Stimulated activated CD4-positive, alpha-beta T cell treated with anti-CD3 and anti-CD28 coated beads, Interleukin-4, amount 100 ng/mL, for 4 hours (primary cell): ENCODE measurements at places on chromosomes 3 and 15.
A peak's percentile ranks its signal among the peaks of the same experiment; 100 is the strongest.

GRCh38 chr3:187014417-187014864 is 84.1 kb downstream of the ST6GAL1 start:
- no peak for DNase-seq

DNA sequence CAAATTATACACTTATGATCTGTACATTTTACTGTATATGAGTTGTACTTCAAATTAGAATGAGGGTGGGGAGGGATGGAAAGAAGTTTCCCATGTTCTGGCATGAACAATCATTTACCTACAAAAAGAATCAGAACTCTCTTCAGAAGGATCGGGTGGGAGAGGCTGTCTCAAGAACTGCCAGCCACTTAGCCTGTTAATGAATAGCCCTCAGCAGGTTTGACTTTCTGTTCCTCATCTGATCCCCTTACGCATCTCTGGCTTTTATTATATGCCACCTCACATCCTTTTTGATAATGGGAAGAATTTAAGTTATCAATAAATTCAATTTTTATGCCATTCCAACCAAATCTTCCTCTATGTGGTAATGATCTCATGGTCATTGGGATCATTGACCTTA is 168.3 kb upstream of the TGFBR2 start:
- DNase-seq = no peak

- no peak for DNase-seq
These were observed 3.7 kb upstream of the LSG1 start for GRCh38 chr3:194675680-194676079.

DNA sequence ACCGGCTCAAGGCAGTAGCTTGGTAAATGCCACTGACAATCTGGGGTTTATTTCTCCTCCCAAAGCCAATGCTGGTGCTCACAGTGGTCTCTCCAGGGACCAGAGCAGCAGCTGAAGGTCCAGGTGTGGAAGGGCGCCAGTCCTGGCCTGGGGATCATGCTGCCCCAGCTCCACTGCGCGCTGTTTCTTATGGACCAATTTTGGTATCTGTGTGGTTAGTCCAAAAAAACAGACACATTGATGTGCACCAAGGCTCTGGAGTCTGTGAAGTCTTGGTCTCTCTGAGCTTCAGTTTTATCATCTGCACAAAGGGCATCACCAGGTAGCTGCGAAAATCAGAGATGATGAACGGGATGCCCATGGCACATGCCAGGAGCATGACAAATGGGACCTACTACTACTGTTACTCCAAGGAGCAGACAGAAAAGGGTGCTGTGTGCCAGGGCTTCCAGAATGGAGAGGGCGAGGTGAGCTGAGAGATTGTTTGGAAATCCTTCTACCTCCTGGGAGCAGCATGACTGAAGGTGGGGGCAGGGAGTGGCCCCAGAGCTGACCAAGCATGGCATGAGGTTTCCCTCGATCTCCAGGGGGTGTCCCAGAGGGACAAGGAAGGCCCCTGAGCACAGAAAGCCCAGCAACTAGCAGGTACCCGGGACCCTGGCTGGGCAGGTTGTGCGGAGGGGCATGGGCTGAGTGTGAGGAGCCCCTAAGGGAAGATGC is 134.3 kb upstream of the PRR20G start:
- no peak for DNase-seq

GRCh38 chr3:52245322-52246263 is at the start of gene PPM1M:
Gene PPM1M (plus strand): TSS chr3:52245759. CDS start chr3:52245825, 66 bp downstream.
- DNase-seq = peak; percentile 37

GRCh38 chr15:45634432-45635190 is at the start of gene SQOR:
Gene SQOR (plus strand): TSS chr15:45635029. CDS start chr15:45658924, 23,895 bp downstream.
- peak; percentile 62 for DNase-seq

DNA sequence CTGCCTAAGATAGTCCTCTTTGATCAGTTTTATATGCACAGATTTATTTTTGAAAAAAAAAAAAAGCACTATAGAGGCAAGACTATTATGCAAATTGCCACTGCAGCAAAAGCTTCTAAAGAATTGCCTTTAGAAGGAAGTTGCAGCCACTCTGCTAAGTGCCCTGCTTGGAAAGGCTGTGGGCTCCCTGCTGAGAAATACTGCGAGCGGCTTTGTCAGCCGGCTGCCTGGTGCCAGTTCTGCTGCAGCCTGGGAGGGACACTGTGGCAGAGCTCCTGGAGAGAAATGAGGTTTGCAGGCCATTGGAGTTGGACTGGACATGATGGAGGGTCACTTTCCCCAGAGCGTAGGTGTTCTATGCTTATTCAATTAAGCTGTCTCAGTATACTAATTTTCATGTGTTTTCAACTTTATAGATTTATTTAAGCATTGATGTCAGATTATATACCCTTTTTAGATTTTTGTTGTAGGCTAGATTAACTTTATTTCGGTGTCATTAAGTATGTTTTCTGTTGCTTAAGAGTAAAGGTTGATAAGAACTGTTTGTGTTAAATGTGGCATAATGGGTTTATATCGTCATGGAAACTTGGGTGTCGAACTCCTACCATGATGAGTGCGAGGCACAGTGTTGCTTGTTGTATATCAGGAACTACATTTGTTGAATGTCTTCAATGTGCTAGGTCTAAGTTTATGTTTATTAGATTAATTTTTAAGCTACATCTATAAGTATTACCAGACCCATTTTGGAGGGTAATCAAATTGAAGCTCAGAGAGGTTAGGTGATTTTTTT is 6.6 kb downstream of the MAP2K5 start:
- DNase-seq = no peak

- no peak for DNase-seq
These were observed 41.7 kb downstream of the ARPP21 start for GRCh38 chr3:35680866-35681650.

- DNase-seq = peak; percentile 69
These were observed 54.4 kb downstream of the FEZF2 start for GRCh38 chr3:62318752-62319569.

DNA sequence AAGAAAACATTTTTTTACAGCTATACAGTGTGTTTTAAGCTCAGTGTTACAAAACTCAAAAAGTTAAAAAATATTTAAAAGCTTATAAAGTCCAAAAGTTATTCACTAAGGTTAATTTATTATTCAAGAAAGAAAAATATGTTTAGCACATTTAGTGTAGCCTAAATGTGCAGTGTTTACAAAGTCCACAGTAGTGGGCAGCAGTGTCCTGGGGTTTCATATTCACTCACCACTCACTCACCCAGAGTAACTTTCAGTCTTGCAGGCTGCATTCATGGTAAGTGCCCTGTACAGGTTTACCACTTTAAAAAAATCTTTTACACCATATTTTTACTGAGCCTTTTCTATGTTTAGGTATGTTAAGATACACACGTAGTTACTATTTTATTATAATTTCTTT is 300.2 kb upstream of the TRIM42 start:
- no peak for DNase-seq

DNA sequence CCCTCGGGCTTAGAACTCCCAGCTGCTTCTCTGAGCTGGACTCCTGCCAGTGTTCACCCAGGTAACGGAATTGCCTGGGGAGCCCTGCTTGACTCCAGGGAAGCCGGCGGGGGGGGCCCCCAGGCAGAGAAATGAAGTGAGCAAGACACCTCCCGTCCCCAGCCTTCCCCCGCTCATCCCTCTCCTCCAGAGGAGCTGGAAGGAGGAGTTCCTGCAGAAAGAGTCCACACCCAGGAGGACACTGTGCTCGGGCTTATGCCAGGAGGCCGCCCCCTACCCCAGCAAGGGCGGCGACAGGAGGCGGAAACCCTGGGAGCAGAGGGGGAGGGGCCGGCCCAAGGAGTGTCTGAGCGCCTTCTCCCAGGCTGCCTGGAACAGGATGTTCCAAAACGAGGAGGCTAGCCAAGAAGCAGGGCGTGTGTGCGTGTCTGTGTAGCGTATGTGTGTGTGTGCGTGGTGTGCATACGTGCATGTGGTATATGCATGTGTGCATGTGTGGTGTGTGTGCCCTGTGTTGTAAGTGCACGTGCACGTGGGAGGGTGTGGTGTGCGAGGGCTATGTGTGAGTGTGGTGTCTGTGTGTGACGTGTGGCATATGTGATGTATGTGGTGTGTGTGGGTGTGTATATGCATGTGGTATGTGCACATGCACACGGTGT is 511.3 kb downstream of the SHQ1 start:
- DNase-seq = no peak

- no peak for DNase-seq
These were observed 29.5 kb downstream of the DNAH1 start for GRCh38 chr3:52345521-52346109.

DNA sequence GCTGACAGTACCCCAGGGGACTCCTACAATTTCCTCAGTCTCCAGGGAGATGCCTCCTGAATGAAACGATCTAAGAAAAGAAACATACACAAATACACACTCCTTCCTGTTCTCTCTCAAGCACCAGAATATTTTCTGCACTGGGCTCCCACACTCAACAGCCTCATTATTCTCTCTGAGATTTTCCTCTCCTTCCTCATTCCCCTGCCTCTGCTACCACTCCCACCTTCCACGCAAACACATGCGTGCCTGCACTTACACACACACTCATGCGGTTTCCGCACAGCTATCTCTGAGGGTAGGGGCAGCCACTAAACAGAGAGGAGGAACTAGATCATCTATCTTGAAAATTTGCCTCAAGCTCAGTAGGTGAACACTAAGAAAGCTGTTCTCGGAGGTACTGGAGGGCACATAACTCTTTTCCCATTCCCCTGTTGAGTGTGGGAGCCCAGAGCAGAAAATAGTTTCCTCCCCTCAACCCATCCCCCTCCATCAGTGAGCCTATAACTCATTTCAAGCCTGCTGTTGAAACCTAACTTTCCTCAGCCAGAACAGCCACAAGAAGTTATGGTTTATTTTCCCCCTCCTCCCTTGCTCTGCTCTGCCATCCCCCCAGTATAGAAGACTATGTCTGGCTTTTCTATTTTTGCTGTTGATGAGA is 30.5 kb upstream of the TIPARP start:
- no peak for DNase-seq

DNA sequence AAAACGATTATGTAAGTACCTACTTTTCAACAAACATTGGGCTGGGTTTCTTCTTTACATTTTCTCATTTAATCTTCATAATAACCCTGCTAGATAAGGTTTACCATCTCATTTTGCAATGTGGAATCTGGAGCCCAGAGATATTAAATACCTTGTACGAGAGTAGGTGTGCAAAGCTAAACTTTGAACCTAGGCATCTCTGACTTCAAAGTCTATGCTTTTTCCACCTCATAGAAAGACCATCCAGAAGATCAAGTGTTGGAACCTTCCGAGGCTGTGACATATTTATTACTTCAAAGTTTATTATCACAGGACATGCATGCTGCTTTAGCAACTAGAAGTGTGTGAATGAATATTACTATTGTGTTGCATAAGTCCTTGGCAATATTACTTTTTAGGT is 497.2 kb upstream of the TPRG1 start:
- no peak for DNase-seq

- DNase-seq = no peak
These were observed 799 bp downstream of the SERF2 start for GRCh38 chr15:43792761-43793476.

GRCh38 chr3:12964711-12965612 is 108.3 kb downstream of the IQSEC1 start:
- no peak for DNase-seq

DNA sequence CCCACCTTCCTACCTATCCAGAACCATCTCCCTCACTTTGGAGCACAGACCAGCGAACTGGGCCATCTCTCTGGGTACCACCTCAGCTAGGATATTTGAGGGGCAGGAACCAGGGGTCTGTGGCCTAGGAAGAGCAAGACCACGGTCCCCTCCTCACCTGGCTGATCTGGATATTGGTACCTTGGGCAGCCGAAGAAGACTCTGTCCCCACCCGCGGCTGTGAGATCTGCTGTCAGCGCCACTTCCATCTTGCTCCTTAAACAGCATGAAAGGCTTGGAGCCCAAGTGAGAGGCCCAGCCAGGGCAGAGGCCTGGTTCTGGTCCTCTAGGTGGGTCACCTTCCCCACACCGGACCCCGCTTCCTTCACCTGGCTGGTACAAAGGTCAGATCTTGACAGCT is 26.6 kb downstream of the SEC61A1 start:
- no peak for DNase-seq

DNA sequence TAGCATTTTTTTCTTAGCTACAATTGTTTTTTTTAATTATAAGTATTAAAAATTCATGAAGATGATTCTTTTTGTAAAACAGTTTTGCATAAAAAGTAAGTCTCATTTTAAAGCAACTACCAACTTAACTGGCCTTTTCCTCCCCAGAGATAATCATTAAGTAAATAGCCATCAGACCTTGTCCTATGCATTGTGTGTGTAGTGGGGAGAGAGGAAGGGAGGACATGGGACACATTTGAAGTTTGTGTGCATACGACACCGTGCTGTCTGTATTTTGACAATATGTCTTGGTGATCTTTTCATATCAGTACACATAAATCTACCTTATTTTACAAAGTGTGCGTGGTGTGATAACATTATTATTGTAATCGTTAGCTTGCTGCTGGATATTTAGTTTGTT is 8.1 kb downstream of the SNRPN start:
- DNase-seq = no peak

- DNase-seq = no peak
These were observed 18.6 kb downstream of the CSTA start for GRCh38 chr3:122343654-122344053.

DNA sequence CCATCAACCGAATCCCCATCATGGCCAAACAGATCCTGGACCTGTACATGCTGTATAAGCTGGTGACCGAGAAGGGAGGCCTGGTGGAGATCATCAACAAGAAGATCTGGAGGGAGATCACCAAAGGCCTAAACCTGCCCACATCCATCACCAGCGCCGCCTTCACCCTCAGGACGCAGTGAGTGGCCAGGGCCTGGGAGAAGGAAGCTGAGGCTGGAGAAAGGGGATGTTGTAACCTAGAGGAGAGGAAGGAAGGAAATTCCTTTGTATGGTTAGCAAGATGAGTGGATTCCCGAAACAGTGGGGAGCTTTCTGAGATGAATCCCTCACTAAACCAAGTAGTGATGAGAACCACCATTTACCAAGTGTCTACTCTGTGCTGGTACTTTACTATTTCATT is 25.8 kb upstream of the CLK3 start:
- no peak for DNase-seq

GRCh38 chr3:47011371-47011770 is 31.9 kb downstream of the NBEAL2 start:
- DNase-seq = no peak

- no peak for DNase-seq
These were observed 117.1 kb downstream of the MYLK start for GRCh38 chr3:123767009-123767372.

DNA sequence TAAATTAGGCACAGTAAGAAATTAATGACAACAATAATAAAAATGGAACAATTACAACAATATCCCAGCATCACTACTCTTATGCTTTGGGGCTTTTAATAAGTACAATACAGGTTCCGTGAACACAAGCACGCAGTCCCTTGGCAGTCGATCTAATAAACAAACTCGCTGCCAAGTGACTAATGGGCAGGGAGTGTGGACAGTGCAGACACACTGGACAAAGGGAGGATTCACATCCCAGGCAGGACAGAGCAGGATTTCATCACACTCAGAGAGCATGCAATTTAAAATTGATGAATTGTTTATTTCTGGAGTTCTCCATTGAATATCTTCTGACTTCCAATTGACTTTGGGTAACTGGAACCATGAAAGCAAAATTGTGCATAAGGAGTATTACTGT is 524.1 kb upstream of the CFAP20DC start:
- DNase-seq = no peak

GRCh38 chr15:93865586-93865985 is 365.8 kb upstream of the MCTP2 start:
- DNase-seq = no peak
